A549 treated with DMSO at 1 μM for 4 hours (cell line): ENCODE measurements at places on chromosomes 16 and 17. TPM values are rescaled to one million over a fixed set of nuclear protein-coding genes. Genes with fewer than 3 reads are reported as not detected.

BAHCC1 gene
- total RNA-seq = 11.8 to 16.3 TPM (median 15.8 TPM) in 5 replicates

PMP22 gene
- 285 to 327 TPM (median 322 TPM) in 5 replicates for total RNA-seq

KCNAB3 gene
- 1.8 to 3.3 TPM (median 2.4 TPM) in 5 replicates for total RNA-seq

ZG16 gene
- not detected in 5 replicates for total RNA-seq

BRCA1 gene
- 23.8 to 30.9 TPM (median 30.3 TPM) in 5 replicates for total RNA-seq

HEATR9 gene
- total RNA-seq = not detected in 5 replicates

ATP6V0D1 gene
- 104 to 119 TPM (median 107 TPM) in 5 replicates for total RNA-seq

CACNG5 gene
- 0.06 to 0.21 TPM in 2 of 5 replicates, not detected in the others for total RNA-seq

KRTAP4-3 gene
- total RNA-seq = not detected in 5 replicates

GAS7 gene
- total RNA-seq = 0.43 to 0.99 TPM (median 0.52 TPM) in 5 replicates

CLDN7 gene
- 0.63 to 0.91 TPM (median 0.76 TPM) in 5 replicates for total RNA-seq

TEKT1 gene
- 0.05 TPM in 1 of 5 replicates, not detected in the others for total RNA-seq

PABPN1L gene
- total RNA-seq = not detected in 5 replicates

MARF1 gene
- 8.8 to 14.9 TPM (median 13.2 TPM) in 5 replicates for total RNA-seq

RNF157 gene
- 5.7 to 8.7 TPM (median 6.8 TPM) in 5 replicates for total RNA-seq

LGALS9B gene
- not detected in 5 replicates for total RNA-seq

CNGB1 gene
- 0.08 to 0.39 TPM (median 0.09 TPM) in 5 replicates for total RNA-seq

ZG16B gene
- total RNA-seq = 0.46 to 1.3 TPM (median 0.69 TPM) in 5 replicates

CCDC78 gene
- 3.6 to 6.4 TPM (median 5.5 TPM) in 5 replicates for total RNA-seq

ADORA2B gene
- 10.1 to 15.3 TPM (median 11.9 TPM) in 5 replicates for total RNA-seq

KIF19 gene
- total RNA-seq = not detected in 5 replicates

FBXW10 gene
- 0.95 to 1.6 TPM (median 1.2 TPM) in 5 replicates for total RNA-seq

JUP gene
- 90.4 to 127 TPM (median 110 TPM) in 5 replicates for total RNA-seq

KRTAP4-5 gene
- not detected in 5 replicates for total RNA-seq

HOXB1 gene
- not detected in 5 replicates for total RNA-seq

RHBDF1 gene
- 24.9 to 31.2 TPM (median 28.4 TPM) in 5 replicates for total RNA-seq

DNAI2 gene
- not detected in 5 replicates for total RNA-seq

ATP2A3 gene
- 3.3 to 4.9 TPM (median 4.5 TPM) in 5 replicates for total RNA-seq

ABCA5 gene
- 2.2 to 3.6 TPM (median 3.3 TPM) in 5 replicates for total RNA-seq

CSH1 gene
- total RNA-seq = not detected in 5 replicates

NPIPA5 gene
- total RNA-seq = 1.3 to 3.3 TPM (median 2.7 TPM) in 5 replicates

TLCD1 gene
- 31.2 to 50.8 TPM (median 45.6 TPM) in 5 replicates for total RNA-seq

KRTAP4-1 gene
- total RNA-seq = 0.15 to 0.30 TPM (median 0.20 TPM) in 4 of 5 replicates, not detected in the other

TSR3 gene
- total RNA-seq = 57.7 to 93.3 TPM (median 82.5 TPM) in 5 replicates

FBXL19 gene
- 12.1 to 25.6 TPM (median 20.3 TPM) in 5 replicates for total RNA-seq

HBZ gene
- 0.12 to 0.26 TPM (median 0.19 TPM) in 3 of 5 replicates, not detected in the others for total RNA-seq

VMO1 gene
- 0.47 to 1.5 TPM (median 1.3 TPM) in 4 of 5 replicates, not detected in the other for total RNA-seq

TBC1D3H gene
- total RNA-seq = not detected in 5 replicates

CIITA gene
- total RNA-seq = 0.05 to 0.14 TPM (median 0.11 TPM) in 4 of 5 replicates, not detected in the other

CCL7 gene
- total RNA-seq = 0.29 to 0.50 TPM (median 0.45 TPM) in 5 replicates

LRRC46 gene
- 2.8 to 3.6 TPM (median 3.5 TPM) in 5 replicates for total RNA-seq

KRT33A gene
- total RNA-seq = not detected in 5 replicates

C16orf95 gene
- total RNA-seq = 3.8 to 7.4 TPM (median 6.6 TPM) in 5 replicates

METTL2A gene
- 25.1 to 34.3 TPM (median 32.0 TPM) in 5 replicates for total RNA-seq

KRT33B gene
- 0.07 to 0.28 TPM (median 0.15 TPM) in 3 of 5 replicates, not detected in the others for total RNA-seq

CHMP6 gene
- 28.1 to 35.8 TPM (median 32.2 TPM) in 5 replicates for total RNA-seq

ARL4D gene
- 15.4 to 24.2 TPM (median 19.6 TPM) in 5 replicates for total RNA-seq

SERPINF2 gene
- total RNA-seq = 1.6 to 2.3 TPM (median 1.8 TPM) in 5 replicates

KRT20 gene
- 0.29 to 0.47 TPM (median 0.32 TPM) in 5 replicates for total RNA-seq

RGS11 gene
- total RNA-seq = 3.5 to 4.7 TPM (median 4.4 TPM) in 5 replicates

PVALEF gene
- not detected in 5 replicates for total RNA-seq

STAT5B gene
- 24.5 to 31.2 TPM (median 30.7 TPM) in 5 replicates for total RNA-seq

GSG1L gene
- not detected in 5 replicates for total RNA-seq

TCAP gene
- total RNA-seq = 0.77 to 1.8 TPM (median 1.0 TPM) in 5 replicates

AANAT gene
- 0.21 to 0.41 TPM (median 0.29 TPM) in 4 of 5 replicates, not detected in the other for total RNA-seq
